ENCODE measurements at places on chromosomes 12 and 14.

GRCh38 chr14:71301611-71302010, 394.4 kb downstream of the PCNX1 start:
- no peak for DNase-seq

- no peak for DNase-seq
Observed at GRCh38 chr12:76236640-76237039, 111.6 kb downstream of the BBS10 start.

GRCh38 chr12:126095748-126096510, 1030.7 kb downstream of the AACS start:
- DNase-seq, result no peak

- DNase-seq, result no peak
Observed at GRCh38 chr14:94079891-94080620, 946 bp downstream of the DDX24 start.

DNA sequence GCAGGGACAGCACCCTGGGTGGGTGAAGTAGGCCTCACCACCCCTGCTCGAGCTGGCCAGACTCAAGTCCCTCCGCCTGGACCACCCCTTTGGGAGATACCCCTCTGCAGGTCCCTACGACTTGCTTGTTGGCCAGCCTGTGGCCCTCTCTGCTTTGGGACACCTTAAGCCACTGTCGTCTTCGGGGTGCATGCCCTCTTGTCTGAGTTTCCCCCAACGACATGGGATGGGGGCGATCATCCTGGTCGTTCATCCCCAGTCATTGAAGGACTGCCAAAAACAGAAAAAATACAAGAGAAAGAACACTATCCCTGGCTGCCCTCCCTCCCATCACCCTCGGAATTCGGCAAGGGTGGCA, 151.1 kb downstream of the DPF3 start:
- no peak for DNase-seq

DNA sequence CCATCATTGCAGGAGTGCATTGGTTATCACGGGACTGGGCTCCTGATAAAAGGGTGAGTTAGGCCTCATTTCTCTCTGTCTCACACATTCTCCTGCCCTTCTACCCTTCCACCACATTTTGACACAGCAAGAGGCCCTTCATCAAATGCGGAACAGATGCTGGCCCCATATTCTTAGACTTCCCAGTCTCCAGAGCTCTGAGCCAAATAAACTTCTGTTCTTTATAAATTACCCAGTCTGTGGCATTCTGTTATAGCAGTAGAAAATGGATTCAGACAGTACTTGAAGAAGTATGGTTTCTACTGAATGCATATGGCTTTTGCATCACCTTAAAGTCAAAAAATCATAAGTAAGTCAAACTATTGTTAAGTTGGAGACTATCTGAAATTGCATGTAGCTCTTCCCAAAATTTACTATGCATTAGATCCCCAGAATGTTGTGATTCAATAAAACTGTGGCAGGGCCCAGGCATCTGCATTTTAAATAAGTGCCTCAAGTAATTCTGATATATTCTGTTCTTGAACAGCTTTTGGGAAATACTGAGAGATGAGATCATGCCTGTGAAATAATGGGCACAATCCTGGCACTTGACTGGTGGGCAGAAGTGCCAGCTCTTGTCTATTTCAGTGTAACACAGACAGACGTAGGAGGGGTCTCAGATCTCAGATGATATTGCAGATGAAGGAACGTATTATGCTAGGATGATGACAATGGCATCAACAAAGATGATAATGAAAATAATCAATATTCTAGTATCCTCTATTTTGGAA, 68.2 kb downstream of the E2F7 start:
- no peak for DNase-seq

- DNase-seq, result no peak
Observed at GRCh38 chr14:31283578-31284252, 76.1 kb upstream of the HECTD1 start.

- DNase-seq, result no peak
Observed at GRCh38 chr14:105026033-105026785, 5.3 kb upstream of the CDCA4 start.

- no peak for DNase-seq
Observed at GRCh38 chr14:55410876-55411275, 754 bp downstream of the ATG14 start.

GRCh38 chr12:66329941-66330340, 27.6 kb downstream of the HELB start:
- no peak for DNase-seq

- DNase-seq, result no peak
Observed at GRCh38 chr12:91380631-91381030, 198.0 kb upstream of the DCN start.

DNA sequence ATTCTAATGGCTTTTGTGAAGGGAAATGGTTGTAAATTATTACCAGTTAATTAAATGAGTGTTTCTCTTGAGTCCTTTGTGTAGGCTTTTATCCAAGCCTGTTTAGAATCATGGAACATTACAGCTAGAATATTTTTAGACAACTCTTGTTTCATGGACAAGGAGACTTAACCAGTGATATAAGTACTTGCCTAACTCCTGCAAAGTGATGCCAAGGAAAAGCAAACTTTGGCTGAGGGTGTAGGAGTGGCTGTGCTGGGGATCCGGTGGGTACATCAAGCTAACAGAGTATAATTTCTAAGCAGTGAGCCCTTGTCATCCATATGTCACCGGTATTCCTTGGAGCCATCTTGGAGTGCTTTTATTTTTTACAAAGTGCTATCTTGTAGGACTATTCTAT, 61.5 kb downstream of the PRKCH start:
- DNase-seq, result no peak

GRCh38 chr12:40028296-40028695, 77.6 kb downstream of the SLC2A13 start:
- DNase-seq, result no peak

- DNase-seq, result no peak
Observed at GRCh38 chr12:58943079-58943478, 22.8 kb upstream of the LRIG3 start.

DNA sequence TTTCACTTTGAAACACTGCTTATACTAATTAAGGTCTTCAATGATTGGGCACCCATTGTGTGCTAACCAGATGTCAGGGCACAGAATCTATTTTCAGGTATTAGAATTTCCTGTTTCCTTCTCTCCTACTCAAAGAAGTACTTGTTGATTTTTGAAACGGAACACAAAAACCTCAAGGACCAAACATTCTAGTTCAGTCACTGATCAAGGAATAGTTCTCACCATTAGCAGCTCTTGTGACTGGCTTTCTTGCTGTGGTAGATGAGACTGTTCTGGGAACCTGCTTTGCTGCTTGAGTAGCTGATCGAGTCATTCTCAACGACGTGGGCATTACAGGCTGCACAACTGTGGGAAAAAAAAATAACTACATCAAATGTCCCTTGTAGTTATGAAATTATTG, 11.0 kb downstream of the DLGAP5 start:
- DNase-seq, result no peak

DNA sequence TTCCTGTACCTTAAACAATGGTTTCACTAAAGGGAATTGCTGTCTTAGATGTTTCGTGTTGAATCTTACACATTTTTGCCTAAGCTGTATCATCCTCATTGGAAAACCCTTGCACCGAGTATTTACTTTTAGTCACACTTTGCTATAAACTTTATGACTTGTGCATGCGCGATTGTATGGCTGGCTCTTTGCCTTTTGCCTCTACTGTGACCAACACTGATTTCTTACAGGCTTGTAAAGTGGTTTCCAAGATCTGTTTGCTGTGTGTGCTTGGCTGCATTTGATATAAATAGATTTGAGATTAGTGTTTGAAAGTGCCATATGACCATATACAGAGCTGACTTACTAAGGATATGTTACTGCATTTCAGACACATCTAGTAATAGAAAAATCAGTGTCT, 40.5 kb downstream of the RASSF3 start:
- DNase-seq, result no peak

GRCh38 chr12:45883187-45883586, 107.2 kb downstream of the SCAF11 start:
- DNase-seq, result no peak

- DNase-seq, result no peak
Observed at GRCh38 chr12:63997198-63997597, 152.7 kb downstream of the SRGAP1 start.

GRCh38 chr12:20451761-20452160, 83.4 kb downstream of the PDE3A start:
- DNase-seq, result no peak

GRCh38 chr12:91140026-91140931, 29.0 kb upstream of the LUM start:
- no peak for DNase-seq

DNA sequence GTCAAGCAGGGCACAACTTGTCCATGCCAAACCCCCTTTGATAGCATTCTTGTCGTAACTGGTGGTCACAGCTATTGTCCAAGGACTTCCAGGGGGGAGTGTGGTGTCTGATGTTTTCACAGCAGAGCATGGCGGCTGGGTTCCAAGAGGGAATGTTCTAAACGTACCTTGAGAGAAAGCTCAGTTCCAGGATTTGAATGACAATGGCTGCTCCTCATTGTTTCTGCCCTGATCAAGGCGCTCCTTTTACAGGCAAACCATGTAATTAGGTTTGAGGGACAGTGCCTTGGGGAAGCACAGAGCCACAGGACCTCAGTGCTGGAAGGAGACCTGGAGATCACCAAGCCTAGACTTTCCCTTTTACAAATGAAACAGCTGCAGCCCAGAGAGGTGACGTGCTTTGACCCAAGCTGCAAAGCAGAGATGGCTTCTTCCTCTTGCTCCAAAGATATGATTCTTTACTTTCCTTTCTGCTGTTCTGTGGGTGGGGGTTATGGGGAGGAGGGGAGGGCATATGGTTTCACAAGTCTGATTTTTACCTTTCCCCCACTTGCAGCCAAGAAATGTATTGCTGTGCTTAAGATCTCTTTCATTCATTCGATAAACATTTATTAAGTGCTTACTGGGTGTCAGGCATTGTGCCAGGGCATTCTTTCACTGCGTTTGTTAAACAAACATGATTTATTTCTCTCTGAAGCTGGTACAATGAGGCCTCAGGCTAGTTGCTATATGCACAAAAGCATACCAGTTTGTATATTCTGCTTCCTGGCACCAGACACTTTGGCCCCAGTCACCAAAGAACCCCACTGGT, 172.8 kb downstream of the KTN1 start:
- no peak for DNase-seq

DNA sequence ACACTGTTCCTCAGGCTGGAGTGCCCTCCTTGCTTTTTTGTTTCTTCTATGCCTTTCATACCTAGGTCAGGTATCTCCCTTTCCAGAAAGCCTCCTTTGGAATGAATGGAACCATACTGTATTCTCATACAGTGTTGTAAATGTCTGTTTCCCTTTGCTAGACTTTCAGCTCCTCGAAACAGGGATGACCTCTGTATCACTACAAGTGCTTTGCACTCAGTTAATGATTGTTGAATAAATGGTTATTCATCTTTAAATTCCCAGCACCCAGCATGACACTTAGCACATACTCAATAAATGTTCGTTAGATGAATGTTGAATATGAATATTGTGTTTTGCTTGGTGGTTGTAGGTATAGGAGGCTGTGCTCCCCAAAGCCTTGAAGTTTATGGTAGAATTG, 5.9 kb upstream of the TULP3 start:
- DNase-seq, result no peak

DNA sequence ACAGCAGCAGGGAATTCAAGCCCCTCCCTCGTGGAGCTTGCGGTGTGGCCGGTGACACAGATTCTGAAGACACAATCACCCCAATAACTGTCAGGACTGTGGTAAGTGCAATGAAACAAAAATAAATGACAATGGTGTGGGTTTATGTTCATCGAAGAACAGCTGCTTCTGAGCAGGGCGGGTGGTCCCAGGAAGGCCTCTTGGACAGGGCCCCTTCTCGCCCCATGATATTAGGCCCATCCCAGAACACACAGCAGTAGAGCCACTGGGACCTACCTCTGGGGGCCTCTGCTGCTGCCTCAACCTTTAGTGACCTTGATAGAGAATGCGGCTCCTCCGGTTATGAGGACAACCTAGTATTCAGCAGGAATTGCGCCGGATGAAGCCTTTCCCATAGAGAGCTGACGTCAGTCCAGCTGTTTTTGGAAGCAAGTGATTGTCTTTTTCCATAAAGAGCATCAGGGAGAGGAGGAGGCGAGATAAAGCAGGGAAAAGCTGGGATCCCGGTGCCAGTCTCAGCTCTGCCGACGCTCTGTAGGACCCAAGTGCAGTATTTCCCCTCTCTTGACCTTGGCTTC, 84.1 kb upstream of the BCL11B start:
- no peak for DNase-seq

GRCh38 chr14:79581912-79582576, 629.3 kb downstream of the DIO2 start:
- DNase-seq, result no peak

GRCh38 chr12:5969974-5970690, 25.1 kb upstream of the ANO2 start:
- no peak for DNase-seq

GRCh38 chr14:68784978-68785533, 7.8 kb downstream of the ZFP36L1 start:
- DNase-seq, result no peak

DNA sequence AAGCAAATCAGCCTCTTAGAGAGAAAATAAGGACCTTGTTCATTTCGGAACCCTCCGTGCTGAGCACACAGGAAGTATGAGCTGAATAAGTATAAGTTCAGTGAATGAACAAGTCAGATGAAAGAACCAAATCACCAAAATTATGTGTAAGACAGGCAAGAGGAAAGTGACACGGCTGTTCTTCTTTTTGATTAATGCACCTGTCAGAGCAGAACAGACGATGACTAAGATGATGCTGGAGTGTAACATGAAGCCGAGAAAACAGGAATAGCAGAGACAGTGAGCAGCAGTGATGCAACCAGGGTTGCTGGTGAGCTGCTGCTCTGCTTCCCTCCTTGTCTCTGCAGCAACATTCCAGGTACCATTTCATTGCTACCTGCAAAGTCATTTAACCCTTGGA, 861.1 kb downstream of the GALC start:
- DNase-seq, result peak; percentile 76

DNA sequence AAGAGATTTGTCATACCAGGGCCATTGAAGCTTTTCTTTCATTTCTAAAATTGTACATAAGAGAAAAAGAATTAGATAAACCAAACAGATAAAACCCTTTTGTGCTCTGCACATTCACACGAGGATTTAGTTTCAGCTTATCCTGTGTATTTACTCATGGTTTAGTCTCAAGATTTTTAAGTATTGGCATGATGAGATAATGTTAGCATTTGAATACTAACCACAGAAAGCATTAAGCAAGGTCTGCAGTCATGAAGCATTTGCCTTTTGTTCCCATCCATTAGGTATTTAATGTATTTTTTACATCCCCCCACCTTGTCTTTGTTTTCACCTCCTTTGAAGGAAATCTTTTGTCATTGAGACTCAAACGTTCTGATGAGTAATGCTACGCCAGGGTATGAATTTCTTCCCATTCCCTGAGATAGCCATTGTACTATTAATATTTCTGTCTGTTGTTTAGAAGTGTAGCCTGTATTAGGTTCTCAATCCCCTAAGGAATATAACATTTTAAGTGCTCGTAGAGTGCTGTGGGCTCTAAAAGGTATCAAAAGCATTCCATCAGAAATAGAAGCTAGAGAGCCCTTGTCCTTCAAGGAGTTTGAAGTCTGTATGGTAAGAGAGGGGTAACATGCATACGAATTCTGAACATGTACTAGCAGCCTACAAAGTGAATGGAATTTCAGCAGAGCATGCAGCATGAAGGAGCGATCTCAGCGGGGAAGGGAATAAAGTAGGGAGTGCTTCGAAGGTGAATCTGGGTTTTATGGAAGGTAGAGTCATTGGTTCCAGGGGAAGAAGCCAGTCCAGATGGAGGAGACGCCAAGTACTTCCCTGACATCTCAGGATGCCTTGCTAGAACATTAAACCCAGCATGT, 22.3 kb downstream of the CRADD start:
- no peak for DNase-seq
